DMS 273 treated with DMSO at 0.1 percent for 48 hours (cell line): ENCODE measurements at places on chromosomes 5 and 9.

GRCh38 chr5:144076521-144077083 is 93.9 kb downstream of the YIPF5 start:
- DNase-seq, result no peak

- DNase-seq, result no peak
These were observed 200.4 kb downstream of the SREK1 start for GRCh38 chr5:66344544-66344943.

- no peak for DNase-seq
These were observed 2.6 kb downstream of the AP3S1 start for GRCh38 chr5:115844321-115844817.

DNA sequence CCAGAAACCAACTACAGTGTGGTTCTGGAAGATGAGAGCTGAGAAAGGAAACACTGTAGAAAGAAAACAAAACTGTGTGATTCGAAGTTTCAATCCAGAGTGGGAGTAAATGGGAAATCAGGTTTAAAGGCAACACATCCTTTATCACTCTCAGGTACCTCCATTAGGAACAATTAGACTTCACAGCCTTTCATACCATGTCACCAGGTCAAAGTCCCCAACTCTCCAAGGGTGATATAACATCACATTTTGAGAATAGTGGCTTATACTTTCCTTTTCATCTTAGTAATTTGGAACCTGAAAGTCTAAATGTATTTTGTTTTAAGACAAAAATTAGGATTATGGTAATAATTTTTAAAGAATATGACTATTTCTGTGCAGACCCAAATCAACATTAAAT is 194.9 kb upstream of the WWC1 start:
- no peak for DNase-seq
